ENCODE measurements at places on chromosomes 3 and 15. TPM values are rescaled to one million over a fixed set of nuclear protein-coding genes. Genes with fewer than 3 reads are reported as not detected.

Gene UBR1
- total RNA-seq = 37.9 TPM

Gene VIPR1
- total RNA-seq = 184 TPM

Gene NR2E3
- total RNA-seq = 0.26 TPM

Gene GABRB3
- total RNA-seq = 3.2 TPM

Gene SKOR1
- 0.52 TPM for total RNA-seq

Gene CELF6
- 5.4 TPM for total RNA-seq

Gene PODXL2
- total RNA-seq = 3.7 TPM

Gene P2RY12
- 3.1 TPM for total RNA-seq

Gene PLCH1
- 12.1 TPM for total RNA-seq

GRCh38 chr3:126284258-126284904, 72.8 kb downstream of the KLF15 start:
- H3K27me3 ChIP-seq = peaks cover 3% of the 10 kb centered on the region
- peaks cover 22% of the 10 kb centered on the region for H3K4me1 ChIP-seq
- DNase-seq = no peak
- H3K4me3 ChIP-seq = no peak overlapping the region

GRCh38 chr15:101852356-101852755, 40.4 kb downstream of the OR4F15 start:
- no peak overlapping the region for H3K4me3 ChIP-seq
- H3K4me1 ChIP-seq = no peaks in the 10 kb centered on the region
- no peak for DNase-seq
- H3K36me3 ChIP-seq = no peaks in the 10 kb centered on the region

DNA sequence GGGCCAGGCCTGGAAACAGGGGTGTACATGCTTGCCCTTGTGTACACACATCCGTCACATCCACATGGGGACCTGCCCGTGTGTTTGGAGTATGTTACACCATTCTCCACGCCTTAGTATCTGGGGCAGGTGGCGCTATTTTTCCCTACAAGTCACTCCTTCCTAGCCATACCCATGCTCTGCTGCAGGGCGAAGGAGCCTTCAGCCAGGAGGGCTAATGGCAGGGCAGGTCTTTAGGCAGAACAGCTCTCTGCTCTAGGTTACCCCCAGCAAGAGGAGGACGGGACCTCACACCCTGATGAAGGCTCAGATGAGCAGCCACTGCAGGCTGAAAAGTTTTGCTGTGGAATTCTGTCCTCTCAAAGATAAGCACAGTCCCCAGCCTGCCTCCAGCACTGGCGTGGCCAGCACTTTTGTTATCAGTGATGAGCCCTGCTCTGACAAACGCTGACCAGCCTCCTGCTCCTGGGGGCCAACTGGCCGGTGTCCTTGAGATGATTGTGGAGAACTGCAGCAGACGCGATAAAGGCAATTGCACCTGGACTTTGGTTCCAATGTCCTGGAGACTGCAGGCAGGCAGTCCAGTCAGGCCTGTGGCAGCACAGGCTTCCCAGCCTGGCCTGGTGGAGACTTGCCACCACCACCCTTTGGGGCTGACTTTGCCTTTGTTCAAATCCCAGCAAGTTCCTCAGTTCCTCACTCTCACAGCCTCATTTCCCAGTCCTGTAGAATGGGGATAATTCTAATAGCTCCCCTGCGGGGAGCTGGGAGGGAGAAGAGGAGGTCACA, 19.8 kb upstream of the PIGZ start:
- H3K27me3 ChIP-seq = peaks cover 3% of the 10 kb centered on the region
- no peaks in the 10 kb centered on the region for H3K36me3 ChIP-seq
- no peak overlapping the region for H3K27ac ChIP-seq
- no peak overlapping the region for H3K4me3 ChIP-seq
- peak; percentile 22 for DNase-seq
- no peaks in the 10 kb centered on the region for H3K4me1 ChIP-seq

- no peak for DNase-seq
- H3K4me3 ChIP-seq = no peak overlapping the region
- no peak overlapping the region for H3K27ac ChIP-seq
- no peaks in the 10 kb centered on the region for H3K36me3 ChIP-seq
These were observed 36.9 kb upstream of the STRIT1 start for GRCh38 chr3:155330370-155330769.

- no peak overlapping the region for H3K27ac ChIP-seq
- no peak overlapping the region for H3K4me3 ChIP-seq
- no peaks in the 10 kb centered on the region for H3K27me3 ChIP-seq
- no peaks in the 10 kb centered on the region for H3K4me1 ChIP-seq
- no peaks in the 10 kb centered on the region for H3K36me3 ChIP-seq
These were observed 16.1 kb upstream of the LYSMD4 start for GRCh38 chr15:99749386-99749785.

GRCh38 chr15:78059110-78059839, 18.2 kb downstream of the TBC1D2B start:
- peak overlapping the region; percentile 74 for H3K27ac ChIP-seq
- no peak for DNase-seq
- no peaks in the 10 kb centered on the region for H3K36me3 ChIP-seq

GRCh38 chr3:140922634-140923033, 19.0 kb upstream of the SLC25A36 start:
- no peak overlapping the region for H3K27ac ChIP-seq
- H3K27me3 ChIP-seq = no peaks in the 10 kb centered on the region
- no peaks in the 10 kb centered on the region for H3K36me3 ChIP-seq

DNA sequence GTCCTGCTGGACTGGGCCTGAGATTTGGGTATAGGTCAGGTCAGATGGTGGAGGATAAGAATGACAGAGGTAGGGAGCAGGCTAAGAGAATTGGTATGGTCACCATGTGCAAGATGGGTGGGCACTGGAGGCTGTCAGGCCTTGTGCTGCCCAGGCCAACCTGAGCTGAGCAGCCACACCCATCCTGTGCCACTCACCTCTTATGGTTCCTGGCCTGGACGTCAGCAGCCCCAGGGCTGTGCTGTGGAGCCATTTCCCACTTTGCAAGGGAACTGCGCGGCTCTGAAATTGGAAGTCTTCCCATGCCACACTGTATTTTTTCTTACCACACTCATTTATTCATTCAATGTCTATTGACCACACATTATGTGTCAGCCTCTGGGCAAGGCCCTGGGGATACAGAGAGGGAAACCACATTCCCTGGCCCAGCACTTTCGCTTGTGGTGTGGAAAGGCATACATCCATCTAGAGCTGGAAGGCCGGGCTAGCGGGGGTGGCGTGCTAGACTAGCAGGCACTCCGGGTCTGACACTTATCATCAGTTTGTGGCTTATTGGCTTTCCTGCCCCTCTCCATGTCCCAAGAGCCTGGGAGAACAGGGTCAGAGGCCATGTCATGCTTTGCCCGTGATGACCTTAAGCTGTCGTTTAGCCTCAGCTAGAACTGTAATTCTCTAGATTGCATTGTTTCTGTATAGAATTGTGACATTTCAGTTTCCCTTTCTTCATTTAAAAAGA, 51.1 kb upstream of the POLG start:
- no peak overlapping the region for H3K27ac ChIP-seq
- no peak for DNase-seq
- peaks cover 32% of the 10 kb centered on the region for H3K27me3 ChIP-seq
- no peak overlapping the region for H3K4me3 ChIP-seq

DNA sequence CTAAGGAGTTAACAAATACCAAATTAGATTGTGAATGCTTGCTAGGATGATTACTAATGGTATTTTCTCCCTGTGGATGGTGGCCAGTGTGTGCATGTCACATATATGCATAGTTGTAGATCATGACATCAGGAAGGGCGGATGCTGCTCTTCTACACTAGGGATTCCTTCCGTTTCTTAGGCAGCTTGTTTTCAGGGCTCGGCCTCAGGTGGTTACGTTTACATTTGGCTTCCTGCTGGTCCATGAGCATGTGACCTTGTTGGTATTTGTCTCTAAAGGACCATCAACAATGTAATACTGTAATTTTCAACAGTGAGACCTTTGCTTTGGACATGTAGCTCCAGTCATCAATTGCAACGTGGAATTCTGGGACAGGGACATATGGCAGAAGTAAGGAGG, 221.4 kb downstream of the NR1D2 start:
- no peaks in the 10 kb centered on the region for H3K36me3 ChIP-seq
- no peaks in the 10 kb centered on the region for H3K27me3 ChIP-seq

GRCh38 chr15:23497710-23498111, 50.7 kb upstream of the GOLGA6L2 start:
- no peak for DNase-seq
- no peaks in the 10 kb centered on the region for H3K4me1 ChIP-seq
- H3K27me3 ChIP-seq = no peaks in the 10 kb centered on the region
- no peaks in the 10 kb centered on the region for H3K36me3 ChIP-seq
- no peak overlapping the region for H3K27ac ChIP-seq

GRCh38 chr15:39409876-39410530, 170.9 kb upstream of the THBS1 start:
- H3K27me3 ChIP-seq = no peaks in the 10 kb centered on the region
- no peak overlapping the region for H3K4me3 ChIP-seq
- no peaks in the 10 kb centered on the region for H3K4me1 ChIP-seq
- no peaks in the 10 kb centered on the region for H3K36me3 ChIP-seq

DNA sequence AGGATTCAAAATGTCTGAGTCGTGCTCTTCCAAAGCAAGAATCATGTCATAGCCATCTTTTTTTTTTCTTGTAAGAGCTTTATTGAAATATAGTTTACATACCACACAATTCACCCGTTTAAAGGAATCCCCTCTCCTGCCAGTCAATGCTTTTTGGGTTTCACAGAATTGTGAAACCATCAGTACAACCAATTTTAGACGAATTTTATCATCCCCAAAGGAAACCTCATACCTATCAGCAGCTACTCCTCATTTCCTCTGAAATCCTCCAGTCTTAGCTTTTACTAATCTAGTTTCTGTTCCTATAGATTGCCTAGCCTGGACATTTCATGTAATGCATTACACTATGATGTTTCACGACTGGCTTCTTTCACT, 39.6 kb downstream of the ADIPOQ start:
- H3K27ac ChIP-seq = no peak overlapping the region
- no peaks in the 10 kb centered on the region for H3K36me3 ChIP-seq
- no peaks in the 10 kb centered on the region for H3K4me1 ChIP-seq

- peak overlapping the region; percentile 42 for H3K4me3 ChIP-seq
- H3K27me3 ChIP-seq = no peaks in the 10 kb centered on the region
- no peaks in the 10 kb centered on the region for H3K36me3 ChIP-seq
- H3K4me1 ChIP-seq = no peaks in the 10 kb centered on the region
- peak overlapping the region; percentile 66 for H3K27ac ChIP-seq
These were observed 1.8 kb downstream of the ATP13A4 start for GRCh38 chr3:193552923-193553322.

- no peaks in the 10 kb centered on the region for H3K36me3 ChIP-seq
- no peaks in the 10 kb centered on the region for H3K4me1 ChIP-seq
- H3K27me3 ChIP-seq = peaks cover 29% of the 10 kb centered on the region
- H3K27ac ChIP-seq = no peak overlapping the region
- DNase-seq = no peak
- peak overlapping the region; percentile 45 for H3K4me3 ChIP-seq
These were observed 911 bp downstream of the APBA2 start for GRCh38 chr15:28886431-28887338.

- no peaks in the 10 kb centered on the region for H3K36me3 ChIP-seq
- H3K4me3 ChIP-seq = no peak overlapping the region
- H3K4me1 ChIP-seq = no peaks in the 10 kb centered on the region
- H3K27ac ChIP-seq = no peak overlapping the region
- H3K27me3 ChIP-seq = no peaks in the 10 kb centered on the region
These were observed 102.2 kb downstream of the ANP32A start for GRCh38 chr15:68718468-68718867.

DNA sequence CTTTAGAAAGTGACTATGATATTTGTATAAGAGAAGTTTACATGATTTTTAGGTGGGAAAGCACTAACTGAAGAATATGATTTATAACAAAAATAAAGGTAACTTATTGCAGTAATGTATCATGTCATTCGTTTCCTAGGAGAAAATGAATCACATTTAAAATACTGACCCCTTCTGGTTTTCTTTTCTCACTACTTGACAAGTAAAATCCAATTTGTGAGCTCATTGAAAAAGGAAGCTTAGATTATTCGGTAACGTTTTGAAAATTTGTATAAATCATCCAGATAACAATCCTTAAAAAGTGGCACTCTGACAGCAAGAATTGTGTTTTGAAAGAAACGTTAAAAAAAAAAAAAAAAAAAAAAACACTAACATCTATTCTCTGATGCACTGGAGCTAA, 39.0 kb downstream of the NSUN3 start:
- no peak for DNase-seq
- no peak overlapping the region for H3K4me3 ChIP-seq
- no peaks in the 10 kb centered on the region for H3K4me1 ChIP-seq
- peaks cover 60% of the 10 kb centered on the region for H3K36me3 ChIP-seq

DNA sequence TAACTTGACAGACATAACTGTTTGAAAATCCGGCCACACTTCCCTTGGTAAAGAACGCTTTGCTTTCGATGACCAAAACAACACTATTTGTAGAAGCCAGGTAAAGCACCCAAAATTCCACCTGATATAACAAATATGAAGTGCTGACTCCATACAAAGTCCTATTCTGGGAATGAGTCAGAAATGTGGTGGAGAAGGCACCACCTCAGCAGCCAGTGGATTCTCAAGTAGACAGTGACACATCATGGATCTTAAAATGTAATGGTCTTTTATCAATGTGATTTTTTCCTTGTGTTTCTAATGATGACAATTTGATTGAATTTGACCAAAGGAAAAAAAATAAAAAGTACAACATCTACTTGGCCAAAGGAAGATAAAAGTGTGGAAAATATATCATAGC, 135.0 kb upstream of the WNT5A start:
- H3K27me3 ChIP-seq = no peaks in the 10 kb centered on the region
- H3K4me1 ChIP-seq = peaks cover 5% of the 10 kb centered on the region
- H3K27ac ChIP-seq = no peak overlapping the region
- no peak overlapping the region for H3K4me3 ChIP-seq
- DNase-seq = no peak
- H3K36me3 ChIP-seq = no peaks in the 10 kb centered on the region

DNA sequence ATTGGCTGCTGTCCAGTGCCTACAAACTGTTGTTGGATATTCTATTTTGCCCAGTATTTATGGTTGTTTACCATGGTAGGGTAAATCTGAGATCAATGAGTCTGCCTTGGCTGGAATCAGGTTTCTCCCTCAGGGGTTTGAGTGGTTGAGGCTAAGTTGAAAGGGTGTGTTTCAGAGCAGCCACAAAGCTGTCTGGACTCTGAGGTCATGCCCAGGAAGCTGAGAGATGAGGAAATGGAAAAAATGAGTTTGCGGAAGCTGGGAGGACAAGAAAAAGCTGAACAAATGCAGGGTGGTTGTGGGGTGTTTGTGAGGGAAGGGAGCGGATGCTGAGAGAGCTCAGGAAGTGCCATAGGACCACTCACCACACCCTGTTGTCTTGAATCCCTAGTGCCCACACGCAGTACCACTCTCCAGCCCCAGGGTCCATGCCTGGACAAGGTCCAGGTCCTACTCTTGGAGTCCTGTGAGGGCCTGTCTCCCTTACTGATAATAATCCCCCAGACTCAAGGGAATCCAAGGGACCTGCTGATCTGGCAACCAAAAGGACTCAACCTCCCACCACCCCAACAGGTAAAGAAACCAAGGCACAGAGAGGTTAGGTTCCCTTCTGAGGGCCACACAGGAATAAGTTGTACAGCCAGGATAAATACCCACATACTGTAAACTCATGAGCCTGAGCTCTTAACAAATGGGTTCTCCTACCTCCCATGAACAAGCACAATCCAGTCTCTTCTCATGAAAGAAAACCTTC, 81.6 kb downstream of the PPCDC start:
- H3K27ac ChIP-seq = peak overlapping the region; percentile 36
- H3K36me3 ChIP-seq = no peaks in the 10 kb centered on the region
- no peak for DNase-seq
- no peaks in the 10 kb centered on the region for H3K27me3 ChIP-seq
- peaks cover 16% of the 10 kb centered on the region for H3K4me1 ChIP-seq

All from upper lobe of right lung (tissue), 1 donor.